NCI-H146 (cell line): ENCODE measurements at places on chromosomes 3 and 15.

- DNase-seq = no peak
Observed at GRCh38 chr3:48026951-48027908, 11.0 kb upstream of the MAP4 start.

DNA sequence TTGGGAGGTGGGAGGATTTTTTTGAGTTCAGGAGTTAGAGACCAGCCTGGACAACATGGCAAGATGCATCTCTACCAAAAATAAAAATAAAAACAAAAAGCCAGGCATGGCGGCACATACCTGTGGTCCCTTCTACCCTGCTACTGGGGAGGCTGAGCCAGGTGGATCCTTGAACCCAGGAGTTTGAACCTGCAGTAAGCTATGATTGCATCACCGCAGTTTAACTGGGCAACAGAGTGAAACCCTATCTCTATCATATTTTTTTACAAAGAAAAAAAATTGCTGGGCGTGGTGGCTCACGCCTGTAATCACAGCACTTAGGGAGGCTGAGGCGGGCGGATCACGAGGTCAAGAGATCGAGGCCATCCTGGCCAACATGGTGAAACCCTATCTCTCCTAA is 35.8 kb upstream of the RPN1 start:
- DNase-seq = no peak

GRCh38 chr15:89997079-89997478 is 4.0 kb upstream of the ZNF710 start:
- no peak for DNase-seq

GRCh38 chr15:79208179-79208578 is 74.3 kb upstream of the ANKRD34C start:
- no peak for DNase-seq

GRCh38 chr3:151426341-151426657 is 34.6 kb downstream of the IGSF10 start:
- DNase-seq = no peak

- DNase-seq = no peak
Observed at GRCh38 chr3:167728176-167728575, 6.5 kb downstream of the PDCD10 start.

DNA sequence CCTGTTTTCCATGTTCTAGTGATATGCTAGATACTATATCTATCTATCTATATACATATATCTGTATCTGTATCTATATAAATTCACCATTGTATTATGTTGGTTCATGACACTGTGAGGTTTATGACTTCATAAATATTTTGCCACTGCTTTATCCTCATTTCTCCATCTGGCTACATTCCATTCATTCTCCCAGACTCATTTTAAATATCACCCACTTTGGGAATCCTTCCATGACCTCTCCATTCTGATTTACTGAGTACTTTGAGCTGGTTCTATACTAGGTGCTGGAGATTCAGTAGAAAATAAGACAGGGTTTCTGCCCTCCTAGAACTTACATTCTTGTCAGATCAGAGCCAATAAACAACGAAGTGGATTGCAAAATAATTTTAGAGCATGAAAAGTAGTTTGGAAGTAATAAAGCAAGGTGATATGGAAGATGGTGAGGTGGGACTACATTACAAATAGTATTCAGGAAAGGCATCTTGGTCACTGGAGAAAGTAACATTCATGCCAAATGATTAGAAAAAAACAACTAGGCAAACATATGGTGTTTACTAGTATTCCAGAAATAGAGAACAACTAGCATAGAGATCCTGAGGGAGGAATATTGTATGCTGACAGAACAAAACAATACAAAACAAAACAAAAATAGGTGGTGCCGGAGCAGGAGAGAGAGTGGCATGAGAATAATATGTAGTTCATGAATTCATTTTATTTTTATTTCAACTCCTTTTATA is 11.6 kb upstream of the PLSCR4 start:
- DNase-seq = no peak
